ENCODE measurements at places on chromosomes 2 and 18. TPM values are rescaled to one million over a fixed set of nuclear protein-coding genes. Genes with fewer than 3 reads are reported as not detected.

Gene SMAD7
- polyA plus RNA-seq = 9.2 TPM

Gene HOXD4
- polyA plus RNA-seq = 8.2 TPM

DNA sequence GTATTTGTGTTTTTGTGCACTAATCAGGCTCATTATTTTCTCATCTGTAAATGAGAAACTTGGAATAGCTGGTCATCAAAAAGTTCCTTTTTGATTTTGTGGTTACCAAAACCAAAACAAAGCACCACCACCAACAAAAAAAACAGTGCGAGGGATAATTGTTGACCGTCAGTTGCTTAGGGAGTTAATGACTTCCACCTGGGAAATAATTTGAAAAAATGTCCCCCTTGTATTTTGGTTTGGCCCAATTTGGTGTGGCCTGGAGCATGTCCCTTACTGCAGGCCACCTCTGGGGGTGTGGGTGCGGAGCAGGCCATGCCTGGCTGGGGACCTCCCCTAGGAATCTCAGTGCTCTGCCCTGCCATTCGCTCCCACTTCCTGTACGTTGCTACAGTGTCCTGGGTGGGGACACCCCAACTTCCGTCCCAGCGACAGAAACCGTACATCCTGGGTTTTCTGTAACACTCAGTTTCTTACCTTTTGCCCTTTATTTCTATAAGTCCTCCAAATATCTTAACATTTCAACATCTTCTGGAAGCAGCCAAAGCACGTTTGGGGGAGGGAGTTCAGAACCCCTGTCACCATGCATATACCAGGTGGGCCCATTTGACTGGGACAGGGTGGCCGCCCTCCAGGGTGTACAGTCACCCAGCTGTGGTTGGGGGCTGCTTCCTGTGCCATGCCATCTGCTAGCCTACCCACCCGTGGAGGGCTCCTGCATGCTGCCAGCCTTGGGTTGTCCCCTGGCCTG lies 31.3 kb downstream of the NCK2 start:
- no peak for DNase-seq

GRCh38 chr18:48391868-48392267 lies 17.3 kb downstream of the ZBTB7C start:
- DNase-seq = peak; percentile 42

DNA sequence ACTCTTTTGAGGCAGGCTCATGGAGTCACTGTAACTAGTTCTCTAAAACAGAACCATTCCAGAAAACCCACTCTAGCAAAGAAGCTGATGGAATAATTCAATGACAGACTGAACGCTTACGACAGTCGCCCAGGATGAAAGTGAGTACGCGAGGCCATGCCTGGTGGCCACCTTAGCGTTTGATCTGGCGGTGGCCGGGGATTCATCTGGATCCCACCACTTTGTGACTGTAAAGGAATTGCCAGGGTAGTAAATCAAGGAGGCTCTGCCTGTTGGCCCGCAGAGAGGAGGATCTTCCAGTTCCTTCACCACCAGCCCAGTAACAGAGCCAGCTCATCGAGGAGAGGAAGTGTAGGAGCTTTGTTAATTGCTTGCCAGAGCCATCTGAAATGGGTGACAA lies 34.6 kb downstream of the GREB1 start:
- no peak for DNase-seq

Gene POTEC
- polyA plus RNA-seq = not detected
